ENCODE measurements at places on chromosomes 4 and X.

GRCh38 chr4:3805026-3805425 lies 38.8 kb downstream of the ADRA2C start:
- DNase-seq, result no peak

GRCh38 chr4:87559090-87559837 lies 30.1 kb upstream of the SPARCL1 start:
- peak; percentile 57 for DNase-seq

DNA sequence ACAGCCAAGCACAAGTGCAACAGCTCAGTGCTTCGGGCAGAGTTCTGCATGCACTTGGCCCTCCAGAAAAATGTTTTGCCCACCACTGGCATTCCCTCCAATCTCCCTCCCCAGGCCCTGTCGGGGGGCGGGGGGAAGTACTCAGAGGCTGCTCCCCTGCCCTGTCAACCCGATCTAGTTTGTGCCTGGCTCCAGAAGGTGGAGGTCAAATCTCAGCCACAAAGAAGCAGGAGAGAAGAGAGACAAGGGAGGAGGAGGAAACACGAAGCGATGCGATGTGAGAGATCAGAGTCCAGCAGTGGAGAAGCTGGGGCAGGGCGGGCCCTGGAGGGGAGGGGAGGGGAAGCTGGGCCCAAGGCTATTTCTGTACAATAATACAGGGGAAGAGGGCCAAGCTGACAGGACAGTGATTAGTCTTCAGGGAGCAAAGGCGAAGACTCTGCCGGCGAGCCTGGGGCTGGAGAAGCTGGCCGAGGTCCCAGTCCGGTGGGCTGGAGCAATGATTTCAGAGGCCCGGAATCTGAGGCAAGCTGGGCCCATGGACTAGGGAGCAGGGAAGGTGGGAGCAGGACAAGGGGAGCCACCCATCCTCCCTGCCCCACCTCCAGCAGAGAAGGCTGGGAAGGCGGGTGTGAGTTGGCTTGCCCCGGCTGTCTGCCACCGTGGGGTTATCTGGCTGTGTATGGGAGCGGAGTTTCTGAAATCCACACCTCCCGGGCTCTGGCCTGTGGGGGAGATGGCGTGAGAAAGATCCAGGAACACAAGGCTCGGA lies 167.1 kb downstream of the EFNB1 start:
- DNase-seq, result no peak

DNA sequence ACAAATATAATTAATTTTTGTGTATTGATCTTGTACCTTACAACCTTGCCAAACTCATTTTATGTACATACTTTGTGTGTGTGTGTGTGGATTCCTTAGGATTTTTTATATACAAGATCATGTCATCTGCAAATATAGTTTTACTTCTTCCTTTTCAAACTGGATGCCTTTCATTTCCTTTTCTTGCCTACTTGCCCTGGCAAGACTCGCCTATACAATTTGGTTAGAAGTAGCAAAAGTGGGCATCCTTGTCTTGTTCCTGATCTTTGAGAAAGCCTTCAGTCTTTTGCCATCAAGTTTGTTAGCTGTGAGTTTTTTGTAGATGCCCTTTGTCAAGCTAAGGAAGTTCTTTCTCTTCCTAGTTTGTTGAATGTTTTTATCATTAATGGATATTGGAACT lies 30.5 kb downstream of the RUFY3 start:
- DNase-seq, result no peak

DNA sequence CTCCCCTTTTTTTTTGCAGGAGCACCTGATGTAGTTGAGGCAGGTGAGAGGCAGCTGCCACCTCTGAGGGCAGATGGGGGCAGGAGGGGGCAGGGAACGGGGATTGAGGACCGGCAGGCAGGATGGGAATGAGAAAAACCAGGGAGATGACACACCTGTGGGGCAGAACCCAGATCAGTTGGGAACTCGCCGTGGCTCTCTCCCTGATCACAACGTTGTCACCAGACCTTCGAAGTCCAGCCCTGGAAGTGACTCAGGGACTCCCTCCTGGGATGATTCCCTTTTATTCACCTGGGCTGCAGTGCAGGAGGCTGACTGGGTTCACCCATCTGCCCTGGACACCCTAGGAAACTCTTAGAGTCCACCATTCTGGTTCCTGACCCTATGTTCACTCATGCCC lies 127.2 kb downstream of the MXRA5 start:
- no peak for DNase-seq

DNA sequence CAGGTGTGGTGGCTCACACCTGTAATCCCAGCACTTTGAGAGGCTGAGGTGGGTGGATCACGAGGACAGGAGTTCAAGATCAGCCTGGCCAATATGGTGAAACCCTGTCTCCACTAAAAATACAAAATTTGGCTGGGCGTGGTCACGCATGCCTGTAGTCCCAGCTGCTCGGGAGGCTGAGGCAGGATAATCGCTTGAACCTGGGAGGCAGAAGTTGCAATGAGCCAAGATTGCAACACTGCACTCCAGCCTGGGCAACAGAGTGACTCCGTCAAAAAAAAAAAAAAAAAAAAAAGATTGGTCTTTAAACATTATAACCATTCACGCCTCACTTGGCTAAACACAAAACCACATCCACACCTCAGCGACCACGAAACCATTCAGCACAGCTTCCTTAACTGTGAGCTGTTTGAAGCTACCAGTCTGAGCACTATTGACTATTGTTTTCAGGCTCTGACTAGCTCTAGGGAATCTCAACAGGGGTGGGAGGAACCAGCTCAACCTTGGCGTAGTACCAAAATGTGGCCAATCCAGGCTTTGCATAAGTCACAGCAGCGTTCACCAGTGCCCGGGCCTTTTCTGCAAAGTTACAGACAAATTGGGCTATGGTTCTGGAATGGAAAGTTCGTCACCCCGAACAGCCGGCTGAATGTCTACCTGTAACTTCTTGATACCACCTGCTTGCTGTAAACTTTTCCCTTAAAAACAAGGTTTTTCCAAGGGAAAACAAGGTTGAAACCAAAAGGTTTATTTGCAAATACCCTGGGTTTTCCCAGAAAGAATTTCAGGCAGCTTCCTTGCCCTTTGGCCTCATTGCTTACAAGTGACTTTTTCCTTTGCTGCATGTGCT lies 73.6 kb upstream of the DHX15 start:
- DNase-seq, result no peak
